ENCODE measurements at places on chromosomes 5 and 9. TPM values are rescaled to one million over a fixed set of nuclear protein-coding genes. Genes with fewer than 3 reads are reported as not detected.

The FBP2 gene
- not detected for total RNA-seq

- DNase-seq = no peak
Observed at GRCh38 chr9:135258461-135258860, 171.0 kb downstream of the OLFM1 start.

GRCh38 chr5:67681703-67682102 lies 485.1 kb upstream of the CD180 start:
- no peak for DNase-seq

DNA sequence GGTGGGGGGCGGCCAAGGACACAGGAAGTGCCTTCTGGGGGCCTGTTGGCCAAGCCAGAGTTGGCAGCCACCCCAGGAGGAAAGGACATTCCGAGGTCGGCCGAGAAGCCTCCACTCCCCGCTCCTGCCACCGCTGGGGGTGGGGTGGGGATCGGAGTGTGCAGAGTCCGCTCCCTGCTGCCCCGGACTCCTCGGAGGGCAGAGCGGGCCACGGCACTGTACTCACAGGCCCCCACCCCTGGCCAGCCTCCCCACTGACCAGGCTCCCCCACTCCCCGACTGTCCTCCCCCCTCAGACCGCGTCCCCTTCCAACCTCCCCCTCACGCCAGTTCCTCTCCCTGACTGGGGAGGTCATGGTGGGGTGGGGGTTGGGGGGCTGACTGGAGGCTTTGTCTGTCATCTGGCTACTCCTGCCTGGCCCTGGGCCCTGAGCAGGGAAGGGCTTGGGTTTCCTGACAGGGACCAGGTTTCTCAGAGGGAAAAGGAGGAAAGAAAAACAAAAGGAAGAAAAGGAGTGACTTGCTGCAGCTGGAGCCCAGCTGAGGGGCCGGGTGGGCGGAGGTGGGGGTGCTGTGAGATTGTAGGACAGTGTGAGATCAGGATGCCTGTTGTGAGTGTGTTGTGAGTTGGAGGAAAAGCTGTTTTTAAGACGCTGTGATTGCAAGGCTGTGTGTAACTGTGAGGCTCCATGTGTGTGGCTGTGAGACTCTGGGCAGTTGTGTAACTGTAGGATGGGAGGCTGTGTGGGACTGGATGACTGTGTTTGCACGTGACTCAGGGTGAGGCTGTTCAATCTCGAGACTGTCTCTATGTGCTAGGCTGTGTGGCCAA lies 29.7 kb downstream of the CNTFR start:
- no peak for DNase-seq

GRCh38 chr9:107112707-107113243 lies 170.3 kb upstream of the RAD23B start:
- no peak for DNase-seq
